Smooth muscle cell of bladder (primary cell): ENCODE measurements at places on chromosomes 2 and 18. TPM values are rescaled to one million over a fixed set of nuclear protein-coding genes. Genes with fewer than 3 reads are reported as not detected.

Gene ABCG8
- total RNA-seq: not detected in 2 replicates

Gene UGT1A4
- not detected in 2 replicates for total RNA-seq

Gene OST4
- total RNA-seq: 670 and 734 TPM in 2 replicates

Gene CDH2
- 33.7 and 72.4 TPM in 2 replicates for total RNA-seq

Gene CD28
- total RNA-seq: under 0.01 TPM in 1 of 2 replicates, not detected in the other

Gene CBLN2
- under 0.01 TPM in 1 of 2 replicates, not detected in the other for total RNA-seq

Gene RESP18
- total RNA-seq: not detected in 2 replicates

Gene RBM43
- 6.1 and 8.8 TPM in 2 replicates for total RNA-seq

Gene TEKT4
- not detected in 2 replicates for total RNA-seq

Gene FAM228A
- under 0.01 and 0.18 TPM in 2 replicates for total RNA-seq
